ENCODE measurements at places on chromosomes 3 and 15. TPM values are rescaled to one million over a fixed set of nuclear protein-coding genes. Genes with fewer than 3 reads are reported as not detected.

GRCh38 chr3:30078736-30079135 is 527.7 kb upstream of the TGFBR2 start:
- no peak for DNase-seq

DNA sequence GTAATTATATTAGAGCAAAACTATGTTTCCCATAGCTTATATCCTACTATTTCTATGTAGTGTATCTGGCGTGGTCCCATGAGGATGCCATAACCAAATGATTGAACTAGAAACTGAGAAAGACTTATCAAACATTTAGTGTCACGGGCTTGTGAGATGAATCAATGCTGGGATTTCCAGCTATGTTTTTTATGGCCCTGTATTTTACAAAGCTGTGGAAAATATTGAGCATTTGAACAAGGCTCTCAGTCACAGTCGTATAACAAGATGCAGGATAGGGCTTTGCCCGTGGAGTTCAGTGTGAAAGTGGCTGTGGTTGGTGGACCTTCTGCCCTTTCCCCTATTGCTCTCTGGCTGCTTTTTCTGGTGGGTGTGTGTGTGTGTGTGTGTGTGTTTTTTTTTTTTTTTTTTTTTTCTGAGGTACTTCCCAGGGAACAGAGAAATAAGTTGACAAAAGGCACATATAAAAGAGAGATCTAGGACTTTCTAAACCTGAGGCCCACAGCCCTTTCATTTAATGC is 60.7 kb downstream of the CACNA1D start:
- no peak for DNase-seq

DNA sequence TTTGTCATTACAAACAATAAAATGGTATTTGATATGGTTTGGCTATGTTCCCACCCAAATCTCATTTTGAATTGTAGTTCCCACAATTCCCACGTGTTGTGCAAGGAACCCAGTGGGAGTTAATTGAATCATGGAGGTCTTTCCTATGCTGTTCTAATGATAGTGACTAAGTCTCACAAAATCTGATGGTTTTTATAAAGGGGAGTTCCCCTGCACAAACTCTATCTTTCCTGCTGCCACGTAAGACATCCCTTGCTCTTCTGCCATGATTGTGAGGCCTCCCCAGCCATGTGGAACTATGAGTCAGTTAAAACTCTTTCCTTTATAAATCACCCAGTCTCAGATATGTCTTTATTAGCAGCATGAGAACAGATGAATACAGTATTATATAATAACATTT is 15.4 kb upstream of the AADAC start:
- no peak for DNase-seq

DNA sequence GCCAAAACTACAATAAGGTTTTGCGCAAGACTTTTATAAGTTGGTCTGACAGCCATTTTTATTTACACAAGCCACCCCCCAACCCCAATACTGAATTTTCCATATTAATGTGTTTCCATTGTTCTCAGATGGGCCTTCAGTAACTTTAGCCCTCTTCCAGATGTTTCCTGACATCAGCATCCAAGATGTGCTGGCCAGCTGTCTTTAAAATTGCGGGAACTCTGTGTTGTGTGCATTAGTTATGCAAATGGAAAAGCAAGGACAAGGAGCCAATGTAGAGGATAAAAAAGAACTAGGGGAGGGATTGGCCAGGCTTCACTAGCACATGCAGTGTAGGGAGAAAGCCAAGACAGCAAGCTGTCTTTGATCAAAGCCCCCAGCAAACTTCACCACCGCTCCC is 45.4 kb downstream of the COMMD2 start:
- DNase-seq, result peak; percentile 83

The IFT122 gene
- polyA plus RNA-seq, result 14.1 TPM

The ZPLD1 gene
- polyA plus RNA-seq, result not detected

The VIPR1 gene
- polyA plus RNA-seq, result 6.2 TPM

The FMN1 gene
- 0.95 TPM for polyA plus RNA-seq

All from urinary bladder (tissue), 4 donors.